ENCODE measurements at places on chromosomes 7 and 10.

DNA sequence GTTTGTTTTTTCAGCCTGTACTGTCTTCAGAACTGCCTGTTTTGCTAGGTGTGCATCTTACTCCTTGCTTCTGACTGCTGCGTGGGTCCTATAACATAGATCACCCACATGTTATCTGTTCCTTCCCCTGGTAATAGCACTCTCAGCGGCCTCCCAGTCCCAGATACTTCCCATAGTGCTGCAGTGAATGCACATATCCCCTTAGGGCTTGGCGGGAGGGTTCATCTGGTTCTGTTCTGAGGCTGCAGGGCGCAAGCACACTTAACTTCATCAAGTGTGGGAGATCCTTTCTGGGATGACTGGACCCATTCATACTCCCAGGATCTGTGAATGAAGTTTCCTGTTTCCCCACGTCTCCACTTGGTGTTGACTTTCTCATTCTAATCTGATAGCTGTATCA is 90.7 kb downstream of the CELF2 start:
- DNase-seq = no peak

- DNase-seq = no peak
These were observed 53.9 kb upstream of the NFE2L3 start for GRCh38 chr7:26097837-26098668.

DNA sequence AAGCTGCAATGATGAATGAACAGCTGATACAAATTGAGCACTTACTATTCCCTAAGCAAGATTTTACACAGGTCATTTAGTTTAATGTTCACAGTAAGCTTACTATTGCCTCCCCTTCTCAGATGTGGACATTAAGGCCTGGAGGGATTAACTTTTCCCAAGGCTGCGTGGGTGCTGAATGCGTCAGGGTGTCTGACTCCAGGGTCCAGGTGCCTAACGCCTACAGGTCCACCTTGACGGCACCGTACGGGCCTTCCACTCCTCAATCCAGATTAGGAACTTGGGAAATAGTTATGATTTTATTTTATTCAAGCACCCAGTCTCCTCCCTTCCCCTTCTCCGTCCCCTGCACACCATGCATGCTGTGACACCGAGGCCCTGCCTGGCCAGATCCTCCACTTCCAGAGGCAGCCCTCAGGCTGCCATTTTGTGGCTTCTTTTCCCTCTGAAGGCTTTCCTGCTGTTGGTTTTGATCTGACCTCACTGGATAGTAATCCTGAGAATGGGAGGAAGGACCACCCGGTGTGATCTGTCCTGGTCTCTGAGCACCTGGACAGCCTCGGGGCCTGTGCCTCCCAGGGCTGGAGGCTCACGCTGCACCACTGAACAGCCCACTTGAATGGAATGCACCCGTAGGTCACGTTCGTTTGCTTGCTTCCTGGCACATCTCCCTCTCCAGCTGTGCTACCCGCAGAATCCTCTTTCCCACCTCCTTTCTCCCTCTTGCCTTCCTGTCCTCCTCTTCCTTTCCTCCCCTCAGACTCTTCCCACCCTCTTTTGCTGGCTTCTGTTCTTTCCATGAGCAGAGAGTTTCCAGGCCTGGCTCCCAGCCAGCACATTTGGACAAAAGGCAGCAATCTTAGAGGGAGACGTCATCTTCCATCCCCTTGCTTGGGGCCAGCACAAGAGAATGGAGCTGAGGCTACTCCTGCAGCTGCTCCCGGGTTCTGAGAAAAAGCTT is 14.4 kb downstream of the DENND2A start:
- no peak for DNase-seq

GRCh38 chr10:94549221-94549620 is 3.6 kb downstream of the HELLS start:
- no peak for DNase-seq

GRCh38 chr7:43698460-43699255 is 30.7 kb downstream of the COA1 start:
- DNase-seq = no peak

DNA sequence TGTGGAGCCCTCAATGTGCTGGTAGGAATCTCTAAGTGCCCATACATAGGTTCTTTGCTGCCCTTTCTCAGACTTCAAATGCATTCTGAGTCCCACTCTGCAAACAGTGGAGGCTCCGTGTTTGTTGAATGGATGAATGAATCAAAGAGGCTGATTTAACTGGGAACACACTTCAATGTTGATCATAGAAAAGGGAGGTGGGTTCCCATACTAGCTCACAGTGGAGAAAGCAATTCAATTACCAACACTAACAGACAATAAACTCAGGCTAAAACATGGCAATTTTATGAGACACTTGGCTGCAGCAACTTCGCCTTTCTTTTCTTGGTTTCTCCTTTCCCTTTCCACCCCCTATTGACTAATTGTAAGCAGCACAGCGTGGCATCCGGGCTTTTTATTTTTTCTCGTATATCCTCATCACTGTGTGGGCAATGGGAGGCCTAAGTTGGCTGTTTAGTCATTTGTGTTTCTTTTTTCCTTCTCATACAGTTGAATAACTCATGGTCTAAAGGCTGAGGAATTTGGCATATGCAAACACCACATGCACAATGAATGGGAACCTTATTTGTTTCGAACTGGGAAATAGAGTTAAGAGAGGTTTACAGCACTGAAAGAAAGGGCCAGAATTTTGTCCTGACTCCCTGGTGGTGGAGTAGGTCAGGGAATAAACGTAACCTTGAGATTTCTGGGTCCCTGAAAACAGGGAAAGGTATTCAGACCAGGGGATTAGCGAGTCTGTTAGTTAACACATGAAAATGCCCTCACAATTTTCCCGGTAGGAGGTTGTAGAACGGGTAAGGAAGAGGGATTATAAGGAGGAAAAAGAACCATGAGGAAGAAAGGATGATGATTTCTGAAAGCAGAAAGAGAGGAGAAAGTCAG is 858.5 kb downstream of the KCNMA1 start:
- DNase-seq = no peak

GRCh38 chr10:113057948-113058522 is 108.0 kb downstream of the TCF7L2 start:
- DNase-seq = no peak

DNA sequence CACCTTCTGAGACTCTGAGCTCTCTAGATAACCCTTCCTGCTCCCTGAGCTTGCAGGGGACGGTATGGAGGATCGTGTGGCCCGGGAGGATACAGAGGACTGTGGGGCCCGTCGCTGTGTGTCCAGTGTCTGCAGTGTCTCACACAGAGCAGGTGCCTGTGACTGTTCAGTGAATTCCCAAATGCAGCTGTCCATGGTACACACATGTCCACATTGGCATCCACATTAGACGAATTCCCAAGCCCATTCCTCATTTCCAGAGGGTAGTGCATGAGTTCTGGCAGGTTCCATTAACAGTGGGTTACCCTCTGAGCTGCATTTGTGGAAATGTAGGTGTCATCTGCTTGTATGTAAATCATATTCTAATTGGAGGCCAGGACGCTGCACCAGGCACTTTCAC is 39.5 kb downstream of the WDFY4 start:
- DNase-seq = no peak

GRCh38 chr10:20743942-20744341 is 153.2 kb downstream of the NEBL start:
- DNase-seq = no peak

GRCh38 chr10:60757420-60757895 is 20.8 kb upstream of the CDK1 start:
- DNase-seq = no peak

Measured in mesenteric fat pad (tissue), 1 donor.